NCI-H526 (cell line): ENCODE measurements at places on chromosomes 3 and 15.
A peak's percentile ranks its signal among the peaks of the same experiment; 100 is the strongest.

- no peak for DNase-seq
Measured at GRCh38 chr15:47516558-47516957, 200.7 kb upstream of the SEMA6D start.

DNA sequence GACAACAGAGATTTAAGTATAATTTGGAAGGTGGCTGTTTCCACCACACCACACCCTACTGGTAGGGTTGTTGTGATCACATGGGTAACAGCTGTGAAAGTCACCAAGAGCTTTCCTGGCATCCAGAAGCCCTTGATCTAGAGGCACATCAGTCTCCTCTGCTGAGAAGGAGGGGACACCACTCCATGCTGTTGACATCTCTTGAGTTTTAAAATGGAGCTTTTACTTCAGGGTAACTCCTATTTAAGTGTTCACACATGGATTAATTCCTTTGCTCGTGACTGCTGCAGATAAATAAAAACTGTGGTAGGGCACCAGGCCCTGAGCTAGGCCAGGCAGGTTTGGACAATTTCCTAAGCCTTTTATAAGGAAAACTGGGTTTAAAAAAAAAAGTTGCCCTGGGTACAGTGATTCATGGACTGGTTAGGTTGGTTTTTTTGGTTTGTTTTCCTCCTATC, 7.5 kb downstream of the EXOSC7 start:
- no peak for DNase-seq

- DNase-seq: no peak
Measured at GRCh38 chr3:67470207-67470606, 184.2 kb downstream of the SUCLG2 start.

GRCh38 chr15:62658498-62658897, 384.0 kb upstream of the TPM1 start:
- DNase-seq: no peak

DNA sequence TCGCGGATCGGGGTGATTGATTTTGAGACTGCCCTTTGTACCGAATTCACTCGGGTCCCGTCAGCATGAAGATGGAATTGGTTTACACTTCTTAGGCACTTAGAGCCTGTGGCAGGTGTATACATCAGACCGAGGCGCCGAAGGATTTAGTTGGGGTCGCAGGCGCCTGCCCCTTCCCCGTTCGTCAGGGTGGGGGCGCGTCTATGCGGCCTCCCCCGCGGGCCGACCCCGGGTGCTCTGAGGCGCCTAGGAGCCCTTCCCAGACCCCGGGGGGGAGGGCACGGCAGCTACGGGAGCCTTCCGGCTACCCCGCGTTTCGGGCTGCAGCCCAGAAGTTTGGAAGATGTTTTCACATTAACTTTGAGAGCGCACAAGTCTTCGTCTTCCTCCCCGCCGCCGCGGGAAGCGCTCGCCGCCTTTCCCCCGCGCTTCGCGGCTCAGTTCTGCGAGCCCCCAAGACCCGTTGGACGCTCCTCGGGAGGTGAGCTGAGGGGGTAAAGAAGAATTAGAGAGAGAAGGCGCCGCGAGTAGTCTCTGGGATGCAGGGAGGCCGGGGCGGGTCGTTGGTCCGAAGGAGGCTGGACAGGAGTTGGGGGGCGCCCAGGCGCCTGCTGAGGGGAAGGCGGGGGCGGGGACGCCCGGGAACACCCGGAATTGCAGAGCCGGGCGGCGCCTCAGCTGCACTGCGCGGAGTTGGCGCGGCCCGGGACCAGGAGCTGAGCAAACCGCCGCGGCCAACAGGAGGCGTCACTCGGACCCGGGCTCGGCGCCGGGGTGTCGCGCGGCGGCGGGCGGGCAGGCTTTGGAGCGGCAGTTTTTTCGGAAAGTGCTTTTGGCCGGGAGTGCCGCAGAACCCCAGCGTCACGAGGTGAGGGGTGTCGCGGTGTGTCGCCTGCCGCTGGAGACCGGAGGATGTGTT, 780 bp downstream of the TIPARP start:
- no peak for DNase-seq

DNA sequence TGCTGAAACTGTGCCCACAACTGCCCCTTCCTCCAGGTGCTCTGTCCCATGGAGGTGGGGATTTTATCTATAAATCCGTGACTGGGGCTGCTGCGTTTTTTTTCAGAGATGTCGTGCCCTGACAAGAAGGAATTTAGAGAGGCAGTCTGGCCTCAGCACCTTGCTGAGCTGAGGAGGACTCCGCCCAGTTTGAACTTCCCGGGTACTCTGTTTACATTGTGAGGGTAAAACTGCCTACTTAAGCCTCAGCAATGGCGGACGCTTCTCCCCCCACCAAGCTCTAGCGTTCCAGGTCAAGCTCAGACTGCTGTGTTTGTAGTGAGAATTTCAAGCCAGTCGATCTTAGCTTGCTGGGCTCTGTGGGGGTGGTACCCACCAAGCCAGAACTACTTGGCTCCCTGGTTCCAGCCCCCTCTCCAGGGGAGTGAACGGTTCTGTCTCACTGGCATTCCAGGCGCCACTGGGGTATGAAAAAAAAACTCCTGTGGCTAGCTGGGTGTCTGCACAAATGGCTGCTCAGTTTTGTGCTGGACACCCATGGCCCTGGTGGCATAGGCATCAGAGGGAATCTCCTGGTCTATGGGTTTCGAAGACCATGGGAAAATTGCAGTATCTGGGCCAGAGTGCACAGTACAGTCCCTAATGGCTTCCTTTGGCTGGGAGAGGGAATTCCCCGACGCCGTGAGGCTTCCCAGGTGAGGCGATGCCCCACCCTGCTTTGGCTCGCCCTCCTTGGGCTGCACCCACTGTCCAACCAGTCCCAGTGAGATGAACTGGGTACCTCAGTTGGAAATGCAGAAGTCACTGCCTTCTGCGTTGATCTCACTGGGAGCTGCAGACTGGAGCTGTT, 68.5 kb upstream of the SGO1 start:
- DNase-seq: no peak

DNA sequence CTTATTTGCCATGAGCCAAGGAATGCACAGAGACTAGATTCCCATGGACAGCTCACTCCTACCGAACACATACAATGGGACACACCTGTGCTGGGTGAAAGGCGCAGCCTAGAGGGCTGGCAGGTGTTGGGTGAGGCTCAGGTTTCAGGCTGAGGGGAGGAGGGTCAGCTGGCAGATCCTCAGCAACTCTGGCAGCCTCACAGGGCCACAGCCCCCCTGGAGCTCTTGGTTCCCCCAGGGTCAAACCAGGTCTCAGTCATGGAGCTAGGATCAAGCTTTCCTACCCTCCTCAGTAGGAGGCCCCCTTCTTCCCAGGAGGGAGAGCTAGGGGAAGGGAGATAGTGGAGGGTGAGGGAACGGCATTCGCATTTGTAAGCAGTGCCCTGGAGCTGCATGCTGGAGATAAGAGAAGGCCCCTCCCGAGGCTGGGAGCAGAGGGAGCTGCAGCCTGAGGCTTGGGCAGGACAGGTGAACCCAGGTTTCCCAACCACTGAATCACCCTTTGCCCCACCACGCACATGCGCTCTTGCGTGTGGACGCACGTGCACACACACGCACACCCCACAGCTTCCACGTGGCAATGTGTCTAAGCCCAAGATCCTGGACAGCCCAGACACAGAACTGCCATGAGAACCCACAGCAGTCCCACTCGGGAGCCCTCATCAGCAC, 26.3 kb upstream of the TFRC start:
- DNase-seq: peak; percentile 81

DNA sequence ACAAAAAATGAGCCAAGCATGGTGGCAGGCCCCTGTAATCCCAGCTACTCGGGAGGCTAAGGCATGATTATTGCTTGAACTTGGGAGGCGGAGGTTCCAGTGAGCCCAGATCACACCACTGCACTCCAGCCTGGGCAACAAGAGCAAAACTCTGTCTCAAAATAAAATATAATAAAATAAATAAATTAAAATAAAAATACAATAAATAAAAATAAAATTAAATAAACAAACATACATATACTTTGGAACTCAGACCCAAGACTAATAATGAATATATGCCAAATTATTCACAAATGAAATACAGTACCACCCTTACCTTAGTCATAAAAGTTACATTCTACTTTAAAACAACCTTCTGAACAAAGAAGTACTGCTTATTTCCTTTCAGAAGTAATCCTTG, 81.8 kb downstream of the SCAPER start:
- no peak for DNase-seq

DNA sequence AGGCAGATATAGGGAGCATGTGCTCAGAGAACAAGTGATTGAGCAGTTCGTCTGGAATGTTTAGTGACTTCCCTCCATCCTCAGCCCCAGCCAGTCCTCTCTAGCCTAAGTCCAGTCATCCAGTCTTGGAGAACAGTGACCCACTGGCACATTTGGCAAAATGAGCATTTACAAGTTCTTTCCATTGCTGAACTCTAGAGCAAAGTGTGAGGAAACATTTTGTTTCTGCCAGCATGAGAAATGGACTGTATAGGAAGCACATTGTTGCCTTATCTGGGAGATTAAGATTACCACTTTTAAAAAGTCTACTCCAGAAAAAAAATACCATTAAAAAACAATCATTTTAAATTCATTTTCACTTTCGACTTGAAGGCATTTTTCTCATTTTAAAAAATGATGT, 353.6 kb downstream of the SHQ1 start:
- no peak for DNase-seq

GRCh38 chr3:72473156-72473555, 375.1 kb downstream of the SHQ1 start:
- DNase-seq: no peak

DNA sequence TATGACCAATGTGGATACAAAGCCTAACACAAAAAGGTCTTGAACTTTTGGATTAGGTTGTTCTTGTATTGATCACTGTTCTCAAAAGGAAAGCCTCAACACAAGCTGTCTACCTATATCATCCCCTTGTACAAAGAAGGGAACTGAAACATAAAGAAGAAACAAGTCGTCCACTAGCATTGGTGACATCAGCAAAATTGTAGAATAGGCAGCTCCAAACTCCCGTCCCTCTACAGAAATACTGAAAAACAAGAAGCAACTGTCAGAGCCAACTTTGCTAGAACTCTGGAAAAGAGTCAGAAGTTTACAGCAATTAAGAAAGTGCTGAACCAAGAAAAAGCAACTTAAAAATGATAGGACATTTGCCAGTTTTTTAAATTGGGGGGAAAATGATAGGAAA, 7.5 kb upstream of the NR1I2 start:
- no peak for DNase-seq

DNA sequence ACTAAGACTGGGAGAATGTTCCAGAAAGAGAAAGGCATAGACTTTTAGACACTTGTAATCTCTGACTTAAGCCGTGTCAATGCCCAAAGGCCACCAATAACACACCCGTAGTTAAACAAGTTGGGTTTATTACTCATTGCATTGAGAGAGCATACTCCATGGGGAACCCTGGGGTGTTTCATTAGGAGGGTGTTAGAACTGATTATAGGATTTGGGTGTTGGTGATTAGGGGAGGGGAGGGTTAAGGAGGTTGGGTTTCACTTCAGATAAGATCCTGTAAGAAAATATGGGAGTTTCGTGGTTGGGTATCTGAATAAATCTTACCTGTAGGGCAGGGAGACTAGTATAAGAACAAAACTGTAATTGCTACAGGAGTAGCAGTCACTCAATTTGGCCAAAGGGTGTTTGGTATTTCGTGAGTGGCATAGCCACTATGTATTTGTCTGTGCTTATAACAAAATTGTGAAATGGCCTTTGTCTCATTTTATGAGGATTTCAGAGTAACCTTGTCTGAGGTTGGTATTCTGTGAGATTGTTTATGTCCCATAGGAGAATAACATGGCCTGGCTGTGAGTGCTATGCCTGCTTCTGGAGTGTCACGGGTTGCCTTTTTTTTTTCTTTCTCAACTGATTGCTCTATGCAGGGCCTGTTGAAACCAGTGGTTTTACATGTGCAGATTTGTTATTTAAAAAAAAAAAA, 2.9 kb downstream of the HACD3 start:
- DNase-seq: no peak

- no peak for DNase-seq
Measured at GRCh38 chr15:79629687-79630086, 197.6 kb downstream of the MINAR1 start.

GRCh38 chr3:61601831-61602230, 40.5 kb downstream of the PTPRG start:
- DNase-seq: no peak

GRCh38 chr15:56804938-56805337, 71.6 kb upstream of the ZNF280D start:
- DNase-seq: no peak

DNA sequence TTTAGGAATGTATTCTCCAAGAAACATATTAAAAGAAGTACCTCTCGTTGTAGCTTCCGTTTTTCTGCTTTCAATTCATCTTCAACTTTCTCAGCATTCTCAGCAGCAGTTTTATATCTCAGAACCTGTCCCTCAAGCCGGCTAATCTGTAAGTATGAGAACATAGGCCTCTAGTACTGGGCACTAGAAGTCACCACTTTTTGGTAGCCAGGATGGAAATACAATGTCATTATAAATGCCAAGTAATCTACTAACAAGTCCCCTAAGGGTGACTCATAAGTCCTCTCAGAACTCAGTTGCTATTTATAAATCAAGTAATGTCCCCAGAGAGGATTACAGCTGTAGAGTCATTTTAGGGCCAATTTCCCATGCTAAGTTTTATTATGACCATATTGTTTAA, 61.1 kb downstream of the MLH1 start:
- no peak for DNase-seq

GRCh38 chr3:182596676-182597410, 196.5 kb upstream of the ATP11B start:
- peak; percentile 30 for DNase-seq

DNA sequence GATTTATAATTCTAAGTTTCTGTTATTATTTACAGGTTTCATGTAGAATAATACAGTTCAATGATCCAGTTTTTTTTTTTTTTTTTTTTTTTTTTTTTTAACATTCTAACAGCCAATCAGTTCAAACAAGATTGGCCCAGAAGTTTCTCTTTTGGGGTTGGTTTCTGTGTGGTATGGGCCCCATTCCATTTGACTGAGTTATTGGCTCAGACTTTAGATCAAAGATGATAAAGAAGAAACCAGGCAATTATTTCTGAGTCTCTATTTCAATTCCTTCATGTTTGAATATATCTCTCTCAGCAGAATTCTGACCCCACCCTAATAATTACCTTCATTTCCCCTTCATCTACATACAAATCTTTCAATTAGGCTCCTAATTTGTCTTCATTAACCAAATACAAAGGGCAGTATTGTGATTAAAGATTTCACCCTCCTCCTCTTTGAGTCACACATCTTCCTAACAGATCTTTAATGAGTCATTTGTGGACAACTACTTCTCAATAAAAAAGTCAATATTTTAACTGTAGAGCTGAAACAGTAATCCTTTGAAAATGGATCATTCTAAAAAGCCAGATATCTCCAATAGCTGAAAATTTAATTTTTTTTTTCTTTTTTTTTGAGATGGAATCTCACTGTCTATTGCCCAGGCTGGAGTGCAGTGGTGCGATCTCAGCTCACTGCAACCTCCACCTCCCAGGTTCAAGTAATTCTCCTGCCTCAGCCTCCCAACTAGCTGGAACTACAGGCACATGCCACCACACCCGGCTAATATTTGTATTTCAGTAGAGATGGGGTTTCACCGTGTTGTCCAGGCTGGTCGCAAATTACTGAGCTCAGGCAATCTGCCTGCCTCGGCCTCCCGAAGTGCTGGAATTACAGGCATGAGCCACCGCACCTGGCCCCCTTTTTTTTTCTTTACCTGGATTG, 878.8 kb downstream of the NAALADL2 start:
- no peak for DNase-seq
